ENCODE measurements at places on chromosomes 13 and 19.
A peak's percentile ranks its signal among the peaks of the same experiment; 100 is the strongest.

- no peak for DNase-seq
Observed at GRCh38 chr19:49689133-49690078, at the start of gene ADM5. ADM5 (plus strand) TSS chr19:49689594; CDS start chr19:49689838, 244 bp downstream.

GRCh38 chr19:15935167-15935702 is 906 bp upstream of the CYP4F11 start:
- no peak for DNase-seq

- no peak for DNase-seq
Observed at GRCh38 chr19:29620931-29621351, 14.9 kb downstream of the POP4 start.

- no peak for DNase-seq
Observed at GRCh38 chr19:45782820-45783785, 813 bp upstream of the DMPK start.

DNA sequence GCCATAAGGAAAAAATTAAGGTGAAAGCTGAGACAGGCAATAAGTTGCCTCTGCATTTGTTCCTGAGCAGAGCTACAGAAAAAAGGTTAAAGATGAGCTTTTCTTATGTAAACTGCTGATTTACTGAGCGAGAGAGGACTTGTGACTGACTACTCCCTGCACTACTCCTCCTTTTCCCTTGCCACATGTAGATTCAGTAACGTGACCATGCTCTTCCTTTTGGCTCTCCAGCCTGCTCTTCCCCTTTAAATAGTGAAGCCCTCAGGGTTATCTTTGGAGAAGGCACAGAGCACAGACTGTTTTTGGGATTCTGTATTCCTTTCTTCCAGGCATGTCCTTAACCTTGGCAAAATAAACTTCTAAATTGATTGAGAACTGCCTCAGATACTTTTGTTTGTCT is 630.2 kb downstream of the UQCRFS1 start:
- DNase-seq, result no peak

DNA sequence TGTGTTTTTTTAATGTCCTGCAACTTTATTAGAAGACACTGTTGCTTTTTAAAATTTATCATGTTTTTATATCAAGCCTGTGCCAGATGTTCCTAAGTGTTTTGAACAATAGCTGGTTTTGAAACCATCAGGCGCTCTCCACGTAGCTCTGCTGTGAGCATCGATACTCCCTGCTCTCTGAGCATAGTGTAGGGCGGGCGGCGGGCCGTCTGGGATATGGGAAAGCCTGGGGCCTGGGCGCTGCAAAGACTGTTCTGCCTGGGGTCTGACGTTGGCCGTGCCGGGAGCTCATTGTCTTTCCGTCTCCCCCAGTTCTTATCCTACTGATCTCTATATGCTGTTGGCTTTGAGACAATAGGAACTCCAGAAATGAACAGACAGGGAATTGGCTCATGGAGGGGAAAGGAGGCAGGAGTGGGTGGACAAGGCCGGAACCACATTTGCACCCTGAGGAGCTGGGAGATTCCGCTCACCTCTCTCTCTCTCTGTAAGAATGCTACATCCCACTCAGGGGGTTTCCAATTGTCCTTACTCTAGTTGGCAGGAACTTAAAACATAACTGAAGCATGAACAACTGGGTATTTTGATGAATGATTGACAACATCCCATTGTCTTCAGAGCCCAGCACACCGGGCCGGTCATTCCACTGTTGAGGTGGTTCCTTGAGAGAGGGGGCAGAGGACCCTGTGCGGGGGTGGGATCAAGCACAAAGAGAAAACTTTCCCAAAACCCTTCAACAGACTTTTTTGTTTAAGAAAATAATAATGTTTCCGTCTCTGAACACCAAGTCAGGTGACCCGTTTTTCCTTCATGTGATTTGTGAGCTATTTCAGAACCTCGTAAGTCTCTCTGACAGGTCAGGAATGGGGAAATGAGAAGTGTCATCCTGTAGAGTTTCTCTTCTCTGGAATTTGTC is 64.7 kb downstream of the COL4A2 start:
- DNase-seq, result no peak

GRCh38 chr19:12782174-12782423 is 6.7 kb upstream of the HOOK2 start:
- DNase-seq, result no peak

DNA sequence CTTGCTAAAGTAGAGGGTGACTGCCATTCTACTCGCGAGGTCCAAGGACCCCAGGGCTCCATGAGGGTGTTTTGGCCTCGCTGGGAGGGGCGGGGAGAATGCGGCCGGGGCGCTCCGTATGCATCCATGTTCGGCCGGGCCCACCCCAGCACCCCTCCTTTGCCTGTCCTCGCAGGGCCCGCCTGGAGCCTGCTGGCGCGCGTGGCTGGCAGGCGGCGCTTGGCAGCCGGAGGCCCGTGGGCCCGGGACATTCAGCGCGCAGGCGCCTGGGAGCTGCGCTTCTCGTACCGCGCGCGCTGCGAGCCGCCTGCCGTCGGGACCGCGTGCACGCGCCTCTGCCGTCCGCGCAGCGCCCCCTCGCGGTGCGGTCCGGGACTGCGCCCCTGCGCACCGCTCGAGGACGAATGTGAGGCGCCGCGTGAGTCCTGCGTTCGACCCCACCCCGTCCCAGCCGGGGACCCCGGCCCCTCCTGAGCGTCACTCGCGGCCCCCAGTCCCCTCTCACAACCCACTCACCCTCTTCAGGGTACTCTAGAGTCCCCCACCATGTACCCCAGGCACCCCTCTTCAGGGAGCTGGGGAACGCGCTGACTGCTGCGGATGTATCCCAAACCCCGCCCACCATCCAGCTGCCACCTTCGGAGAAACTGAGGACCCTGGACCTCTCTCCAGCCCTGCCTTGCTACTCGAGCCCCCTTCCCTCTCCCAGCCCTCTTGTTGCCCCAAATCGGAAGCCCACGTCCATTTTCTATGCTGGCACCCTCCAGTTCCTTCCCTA is 4.1 kb downstream of the DLL3 start:
- peak; percentile 73 for DNase-seq

GRCh38 chr13:99935772-99936171 is 35.8 kb downstream of the ZIC5 start:
- DNase-seq, result no peak

GRCh38 chr13:41811588-41812021 is 149.3 kb downstream of the VWA8 start:
- no peak for DNase-seq

DNA sequence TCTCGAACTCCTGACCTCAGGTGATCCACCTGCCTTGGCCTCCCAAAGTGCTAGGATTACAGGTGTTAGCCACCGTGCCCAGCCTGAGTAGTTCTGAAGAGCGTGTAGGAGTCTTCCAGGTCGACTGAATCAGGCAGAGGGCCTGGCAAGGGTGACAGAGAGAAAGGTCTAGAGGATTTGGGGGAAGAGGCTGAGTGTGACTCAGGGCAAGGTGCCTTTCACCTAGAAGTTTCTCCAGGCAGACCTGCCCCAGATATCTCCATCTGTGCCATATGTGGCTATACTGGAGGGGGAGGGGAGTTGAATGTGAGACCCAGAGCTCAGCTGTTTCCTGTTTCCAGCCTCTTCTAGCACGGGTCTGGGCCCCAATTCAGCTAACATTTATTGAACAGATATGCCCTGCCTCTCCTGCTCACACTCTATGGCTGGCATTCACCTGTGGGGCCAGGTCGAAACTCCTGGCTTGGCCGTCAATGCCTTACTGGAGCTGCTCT is 1.3 kb downstream of the CCDC159 start:
- DNase-seq, result no peak

DNA sequence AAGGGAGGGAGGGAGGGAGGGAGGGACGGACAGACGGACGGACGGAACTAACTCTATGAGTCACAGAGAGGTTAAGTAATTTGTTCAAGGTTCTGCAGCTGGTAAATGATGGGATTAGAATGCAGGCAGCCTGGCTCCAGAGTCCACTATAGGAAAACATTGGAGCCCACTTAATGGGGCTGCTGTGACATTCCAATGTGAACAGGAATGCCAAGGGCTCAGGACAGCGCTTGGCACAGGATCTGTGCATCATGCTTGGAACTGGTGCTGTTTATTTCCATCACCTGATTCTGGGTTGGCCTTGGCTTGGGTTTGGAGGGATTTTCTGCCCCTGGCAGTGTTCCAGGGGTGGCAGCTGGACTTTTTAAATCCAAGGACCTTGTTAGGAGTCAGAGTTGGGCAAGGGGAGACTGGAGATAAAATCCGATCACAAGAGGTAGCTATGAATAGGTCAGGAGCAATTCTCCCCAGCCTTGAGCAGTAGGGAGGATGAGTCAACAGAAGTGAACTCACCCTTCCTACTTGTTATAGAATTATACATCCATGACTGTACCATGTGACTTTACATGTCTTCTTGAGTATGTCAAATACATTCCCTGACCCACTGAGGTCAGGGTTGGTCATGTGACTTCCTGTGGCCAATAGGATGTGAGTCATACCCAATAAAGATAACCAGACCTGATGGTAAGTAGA is 7.8 kb upstream of the HIF3A start:
- no peak for DNase-seq

DNA sequence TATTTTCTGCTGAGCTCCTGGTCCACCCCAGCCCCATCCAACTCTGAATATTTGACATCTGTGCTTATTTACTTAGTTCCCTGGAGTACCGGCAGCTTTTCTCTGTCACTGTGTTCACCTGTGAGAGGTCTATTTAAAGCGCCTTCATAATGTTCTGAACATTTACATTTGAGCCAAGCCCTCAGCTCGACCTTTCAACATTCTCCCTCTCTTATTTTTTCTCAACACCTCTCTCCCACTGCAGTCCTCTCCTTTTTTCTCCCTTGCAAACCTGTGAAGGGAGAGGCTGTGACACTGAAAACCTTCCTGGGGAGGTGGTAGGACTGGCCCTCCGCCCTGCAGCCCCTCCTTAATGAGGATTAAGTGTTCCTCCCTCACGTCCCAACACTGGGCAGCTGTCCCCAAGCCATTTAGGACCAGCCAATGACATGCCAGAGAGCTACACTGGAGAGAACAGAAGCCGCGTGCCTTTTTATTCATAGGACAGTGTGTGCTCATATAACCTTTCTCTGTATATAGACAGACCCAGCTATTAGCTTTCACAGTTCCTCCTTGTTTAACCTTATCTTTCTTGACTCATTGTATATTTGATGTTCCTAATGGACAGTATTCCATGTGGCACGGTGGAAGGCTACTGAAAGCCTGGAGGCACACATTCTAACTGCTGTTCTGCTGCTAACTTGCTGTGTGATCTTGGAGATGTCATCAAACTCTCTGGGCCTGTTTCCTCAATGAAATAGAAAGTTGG is 134.8 kb downstream of the NUFIP1 start:
- no peak for DNase-seq

DNA sequence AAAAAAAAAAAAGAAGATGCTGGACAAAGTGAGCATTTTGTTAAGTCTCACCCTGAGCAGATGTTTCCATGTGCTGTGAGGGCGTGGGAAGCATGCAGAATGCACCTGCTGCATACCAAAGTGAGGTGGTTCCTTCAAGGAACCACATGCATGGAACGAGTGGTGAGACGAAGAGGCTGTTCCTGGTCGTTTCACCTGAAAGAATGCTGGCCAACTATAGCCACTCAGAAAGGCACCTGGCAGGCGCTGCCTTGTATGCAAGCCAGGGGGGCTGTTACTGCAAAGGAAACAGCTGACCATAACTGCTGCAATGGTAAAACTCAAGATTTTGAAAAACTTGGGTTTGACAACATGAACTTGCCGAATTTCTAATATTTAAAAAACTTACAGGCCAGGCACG is 14.7 kb downstream of the MIER2 start:
- no peak for DNase-seq

- no peak for DNase-seq
Observed at GRCh38 chr13:104357174-104357573, 1291.0 kb upstream of the SLC10A2 start.

DNA sequence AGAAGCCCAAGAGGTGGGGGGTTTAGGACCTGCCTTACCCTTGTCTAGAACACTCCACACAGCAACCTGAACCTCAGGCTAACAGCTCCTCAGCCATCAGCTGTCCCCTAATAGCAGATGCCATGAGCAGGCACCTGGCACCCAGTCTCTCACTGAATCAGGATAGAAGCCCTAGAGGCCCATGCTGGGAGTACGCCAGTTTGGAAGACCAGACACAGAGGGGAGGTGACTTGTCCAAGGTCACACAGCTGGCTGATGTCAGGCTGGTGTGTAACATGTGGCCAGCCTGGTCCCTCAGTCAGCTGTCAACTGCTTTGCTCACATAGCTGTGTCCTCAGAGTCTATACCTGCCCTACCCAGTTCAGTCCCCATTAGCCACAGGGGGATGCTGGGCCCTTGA is 12.8 kb upstream of the SAMD1 start:
- no peak for DNase-seq

DNA sequence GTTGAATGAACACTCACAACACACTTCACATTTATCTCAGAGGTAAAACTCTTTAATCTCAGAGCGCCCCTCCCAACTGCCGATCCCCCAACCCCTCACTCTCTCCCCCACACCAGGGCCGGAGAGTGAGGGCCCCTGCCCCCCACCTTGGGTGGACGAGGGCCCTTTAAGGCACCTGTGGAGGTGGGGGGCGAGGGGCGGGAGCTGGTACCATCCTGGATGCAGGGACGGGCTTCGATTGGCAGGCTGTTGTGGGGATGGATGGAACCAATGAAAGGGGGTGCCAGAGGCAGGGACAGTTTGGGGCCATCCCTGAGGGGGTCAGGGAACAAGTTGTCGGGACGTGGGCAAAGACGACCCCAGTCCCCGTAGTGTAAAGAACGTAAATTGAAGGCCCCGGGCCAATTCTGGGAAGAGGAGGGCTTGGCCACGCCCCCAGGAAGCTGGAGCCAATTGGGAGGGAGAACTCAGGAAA is 1.7 kb upstream of the PNKP start:
- DNase-seq, result no peak

DNA sequence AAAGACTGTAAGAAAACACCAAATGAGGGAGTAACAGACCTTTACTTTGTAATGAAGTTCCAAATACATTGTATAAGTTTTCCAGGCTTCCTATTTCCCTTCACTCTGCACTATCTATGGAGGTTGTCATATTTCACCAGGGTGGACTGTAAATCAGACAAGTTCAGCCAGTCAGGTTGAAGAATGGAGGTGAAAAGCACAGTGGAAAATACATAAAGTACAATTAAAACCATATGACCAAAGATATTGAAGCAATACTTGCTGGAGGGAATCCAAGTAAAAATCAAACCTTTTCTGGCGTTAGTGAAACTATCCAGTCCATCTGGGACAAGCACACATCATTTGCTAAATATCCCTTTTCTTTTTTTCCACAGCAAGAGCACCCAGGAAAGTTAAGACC is 3.2 kb downstream of the LHFPL6 start:
- no peak for DNase-seq

DNA sequence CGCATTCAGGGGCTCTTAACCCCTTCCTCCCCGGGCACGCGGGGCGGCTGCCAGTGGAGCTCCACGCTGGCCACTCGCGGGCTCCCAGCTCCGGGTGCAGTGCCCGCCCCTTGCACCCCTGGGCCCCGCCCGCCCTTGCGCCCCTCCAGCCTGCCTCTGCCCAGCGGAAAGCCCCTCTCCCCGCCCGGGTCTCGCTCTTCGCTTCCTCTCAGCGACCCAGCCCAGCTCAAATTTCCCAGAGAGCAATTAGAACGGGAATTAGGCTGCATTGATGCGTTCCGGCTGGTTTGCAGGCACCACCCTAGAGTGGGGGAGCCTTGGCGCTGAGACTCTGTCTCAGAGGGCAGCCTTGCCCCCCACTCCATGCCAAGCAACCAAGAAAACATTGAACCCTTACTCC is 1.8 kb upstream of the GSX1 start:
- no peak for DNase-seq
